Osteocyte (in vitro differentiated cells): ENCODE measurements at places on chromosomes 4 and X. TPM values are rescaled to one million over a fixed set of nuclear protein-coding genes. Genes with fewer than 3 reads are reported as not detected.

Gene ETDA
- not detected in 2 replicates for total RNA-seq

Gene DSPP
- not detected in 2 replicates for total RNA-seq

Gene EVC2
- total RNA-seq, result 3.1 and 3.5 TPM in 2 replicates

Gene NLRP2B
- total RNA-seq, result not detected in 2 replicates

Gene CFAP99
- total RNA-seq, result not detected in 2 replicates

Gene CENPVL2
- total RNA-seq, result not detected in 2 replicates

GRCh38 chr4:140097572-140097971 is 56.4 kb downstream of the MAML3 start:
- DNase-seq, result no peak

DNA sequence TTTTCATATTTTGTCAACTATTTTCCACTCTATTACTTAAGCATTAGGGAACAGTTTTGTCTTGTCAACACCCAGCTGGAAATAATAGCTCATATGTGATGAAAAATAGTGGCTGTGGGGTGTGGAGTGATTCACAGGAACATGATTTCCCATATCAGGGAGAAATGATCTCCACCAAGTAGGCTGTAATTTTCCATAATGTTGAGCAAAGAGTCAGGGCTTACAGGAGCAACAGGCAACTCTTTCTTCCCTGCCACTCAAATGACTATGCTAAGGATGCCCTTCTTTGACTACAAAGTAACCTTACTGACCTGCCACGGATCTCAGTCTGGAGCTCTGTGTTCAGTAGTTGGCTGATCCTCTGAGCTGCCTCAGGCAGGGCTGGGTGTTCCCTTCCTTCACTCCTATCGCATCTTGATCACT is 90.0 kb upstream of the GATB start:
- DNase-seq, result no peak

DNA sequence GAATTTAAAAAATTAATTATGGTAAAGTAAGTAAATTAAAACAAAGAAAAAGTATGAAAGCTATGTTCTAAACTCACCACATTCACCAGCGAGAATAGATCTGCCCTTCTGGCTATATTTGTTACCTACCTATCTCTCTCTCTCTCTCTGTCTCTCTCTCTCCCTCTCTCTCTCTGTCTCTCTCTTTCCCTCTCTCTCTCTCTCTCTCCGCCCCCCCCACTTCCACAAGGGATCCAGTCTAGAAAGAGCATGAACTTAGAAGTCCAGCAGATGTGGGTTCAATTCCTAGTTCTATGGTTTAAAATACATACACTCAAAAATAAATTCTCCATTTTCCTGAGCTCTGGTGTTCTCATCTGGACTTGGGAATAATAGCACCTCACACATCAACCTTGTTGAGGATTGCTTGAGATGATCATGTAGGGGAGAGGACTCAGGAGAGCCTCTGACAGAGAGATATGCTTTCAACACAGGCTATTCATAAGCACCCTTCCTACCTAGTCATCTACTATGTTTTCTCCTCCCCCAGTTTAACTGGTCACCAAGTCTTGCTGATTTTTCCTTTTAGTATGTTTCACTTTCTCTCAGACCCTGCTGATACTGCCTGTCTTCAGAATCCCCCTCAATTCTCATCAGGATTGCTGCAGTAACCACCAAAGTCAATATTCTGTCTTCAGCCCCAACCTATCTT is 64.7 kb downstream of the SLC7A11 start:
- DNase-seq, result no peak

DNA sequence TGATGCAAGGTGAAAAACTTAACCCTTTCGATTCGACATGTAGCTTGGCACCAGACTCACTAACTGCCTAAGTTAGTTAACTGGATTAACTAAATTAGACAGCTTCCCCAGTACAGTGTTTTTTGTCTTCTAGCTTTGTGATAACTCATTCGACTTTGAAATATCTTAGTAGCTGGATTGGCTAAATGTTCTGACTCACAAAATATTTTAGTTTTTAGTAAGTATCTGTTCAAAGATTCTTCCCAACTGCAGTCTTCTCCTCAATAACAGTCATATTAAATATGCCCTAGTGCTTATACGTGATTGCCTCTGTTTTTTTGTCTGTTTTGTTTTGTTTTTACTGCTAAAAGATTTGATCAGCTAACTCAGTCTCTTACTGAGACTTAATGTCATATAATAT is 102.9 kb downstream of the KCNIP4 start:
- DNase-seq, result no peak

GRCh38 chrX:63506320-63506719 is 155.2 kb upstream of the SPIN4 start:
- DNase-seq, result no peak

DNA sequence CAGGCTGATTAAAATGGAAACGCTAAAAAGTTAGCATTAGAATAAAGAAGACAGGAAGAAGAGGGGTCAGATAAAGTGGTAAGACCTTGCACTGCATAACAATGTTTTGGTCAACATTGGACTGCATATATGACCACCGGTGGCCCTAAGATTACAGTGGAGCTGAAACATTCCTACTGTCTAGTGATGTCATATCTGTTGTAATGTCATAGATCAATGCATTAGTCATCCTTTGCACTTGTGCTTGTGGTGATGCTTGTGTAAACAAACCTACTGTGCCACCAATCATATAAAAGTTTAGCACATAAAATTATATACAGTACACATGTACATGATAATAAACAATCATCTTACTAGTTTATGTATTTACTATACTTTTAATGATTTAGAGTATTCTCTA is 73.0 kb downstream of the TMEM165 start:
- DNase-seq, result no peak

DNA sequence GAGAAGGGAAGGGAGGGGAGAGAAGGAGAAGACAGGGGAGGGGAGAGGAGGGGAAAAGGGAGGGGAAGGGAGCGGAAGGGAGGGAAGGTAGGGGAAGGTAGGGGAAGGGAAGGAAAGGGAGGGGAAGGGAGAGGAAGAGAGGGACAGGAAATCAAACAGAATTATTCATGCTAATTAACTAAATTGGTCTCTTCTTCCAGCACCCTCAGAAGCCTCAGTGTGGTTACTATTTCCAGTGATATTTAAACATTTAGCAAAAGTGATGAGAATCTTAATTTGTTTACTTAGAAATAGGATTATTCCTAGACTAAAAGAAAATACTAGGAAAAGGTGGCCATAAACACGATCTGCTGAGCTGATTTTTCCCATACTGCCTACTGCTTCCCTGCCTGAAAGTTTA is 193.1 kb upstream of the CPEB2 start:
- no peak for DNase-seq
